ENCODE measurements at places on chromosomes 3 and 15.

DNA sequence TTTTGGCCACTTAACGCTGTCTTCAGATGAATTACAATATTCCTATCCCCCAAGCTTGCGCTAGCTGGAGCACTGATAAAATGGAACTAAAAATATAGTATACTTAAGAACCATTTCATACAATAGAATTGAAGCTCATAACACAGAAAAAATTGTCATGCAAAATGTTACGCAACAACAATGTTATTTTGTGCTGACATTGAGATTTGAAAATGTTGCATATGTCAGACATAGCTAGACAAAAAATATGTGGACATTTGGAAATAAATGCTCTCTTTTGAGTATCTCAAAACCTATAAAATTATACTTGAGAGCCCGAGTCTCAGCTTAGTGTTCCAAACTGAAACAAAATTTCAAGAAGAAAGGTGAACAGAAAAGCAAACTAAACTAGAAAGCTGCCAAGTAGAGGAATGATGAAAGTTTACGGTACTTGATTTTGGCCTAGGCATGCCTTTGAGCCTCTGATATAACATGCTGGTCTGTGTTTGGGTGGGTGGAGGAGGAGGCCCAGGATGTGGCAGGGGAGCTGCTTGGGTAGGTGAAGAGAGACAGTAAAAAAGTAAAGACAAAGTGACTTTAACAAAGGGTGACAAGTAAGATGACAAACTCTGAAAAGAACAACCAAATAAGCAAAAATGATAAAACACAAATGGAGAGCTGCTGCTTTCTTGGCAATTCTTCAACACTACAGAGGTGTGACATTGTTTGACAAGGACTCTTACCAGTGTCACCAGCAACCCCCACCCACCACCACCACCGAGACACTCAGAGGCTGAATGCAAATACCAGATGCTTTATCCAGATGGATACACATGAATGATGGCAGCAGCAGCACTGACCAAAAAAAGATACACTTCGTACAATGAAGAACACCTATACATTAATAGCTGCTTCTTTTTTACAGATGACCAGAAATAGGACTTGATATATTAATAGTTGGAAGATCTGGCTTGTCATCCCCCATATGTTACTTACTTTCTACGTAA, 129.3 kb upstream of the FEZF2 start:
- no peak for DNase-seq

- no peak for DNase-seq
Observed at GRCh38 chr3:62039586-62039985, 333.8 kb downstream of the FEZF2 start.

DNA sequence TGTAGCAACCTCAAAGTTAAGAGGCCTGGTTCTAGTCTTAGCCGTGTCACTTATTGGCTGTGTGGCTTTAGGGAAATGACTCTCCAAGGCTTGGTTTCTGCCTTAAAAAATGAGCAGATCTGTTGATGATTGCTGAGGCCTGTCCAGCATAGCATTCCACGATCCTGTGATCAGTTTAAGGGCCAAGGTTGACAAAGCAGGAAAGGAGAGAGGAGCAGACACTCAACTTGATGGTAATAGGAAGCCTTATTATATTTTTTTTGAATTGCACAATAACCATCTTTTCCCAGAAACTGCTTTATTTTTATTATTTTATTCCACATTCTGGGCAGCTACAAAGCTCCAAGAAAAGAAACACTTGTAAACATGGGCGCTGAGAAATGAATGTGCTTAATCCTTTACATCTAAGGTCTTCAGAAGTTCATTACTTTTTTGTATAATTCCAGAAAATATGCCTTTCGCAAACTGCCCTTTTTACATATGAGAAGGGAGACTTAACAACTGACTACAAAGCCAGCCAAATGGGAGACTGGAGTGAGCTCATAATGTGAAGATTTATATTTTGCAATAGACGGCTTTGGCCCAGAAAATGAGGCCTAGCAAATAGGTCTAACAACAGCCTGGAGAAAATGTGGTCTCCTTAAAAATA, 241.0 kb downstream of the ATP8B4 start:
- DNase-seq = no peak

GRCh38 chr3:105040026-105040622, 326.6 kb upstream of the ALCAM start:
- no peak for DNase-seq

GRCh38 chr15:84598993-84599392, 1.8 kb upstream of the ZSCAN2 start:
- no peak for DNase-seq

DNA sequence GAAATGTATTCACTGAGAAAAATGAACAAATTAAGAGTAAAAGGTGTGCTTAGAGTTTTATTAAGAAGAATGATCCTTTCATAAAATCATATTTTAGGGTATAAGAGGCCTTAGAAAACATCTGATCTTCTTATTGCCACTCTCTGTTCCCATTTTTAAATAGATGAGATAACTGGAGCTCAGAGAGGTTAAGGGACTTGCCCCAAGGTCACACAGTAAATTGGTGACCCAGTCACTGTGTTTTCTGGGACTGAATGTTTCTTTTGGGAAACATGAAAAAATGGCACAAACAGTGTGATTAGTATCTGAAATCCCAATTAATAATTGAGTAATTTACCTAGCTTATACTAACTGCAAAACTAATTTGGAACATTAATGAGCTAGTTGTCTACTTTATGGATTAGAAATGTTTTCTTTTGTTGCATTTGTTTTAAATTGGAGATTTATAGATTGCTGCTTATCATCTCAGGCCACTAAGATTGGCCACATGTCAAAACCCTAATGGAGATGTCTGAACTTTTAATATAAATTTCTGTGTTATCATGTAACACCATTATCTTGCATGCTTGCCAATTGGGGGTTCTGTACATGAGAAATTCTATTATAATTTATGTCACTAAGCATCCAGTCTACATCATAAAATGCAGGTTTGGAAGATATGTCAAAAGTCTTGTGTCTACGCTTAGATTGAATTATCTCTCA, 64.9 kb downstream of the CMSS1 start:
- DNase-seq = no peak

DNA sequence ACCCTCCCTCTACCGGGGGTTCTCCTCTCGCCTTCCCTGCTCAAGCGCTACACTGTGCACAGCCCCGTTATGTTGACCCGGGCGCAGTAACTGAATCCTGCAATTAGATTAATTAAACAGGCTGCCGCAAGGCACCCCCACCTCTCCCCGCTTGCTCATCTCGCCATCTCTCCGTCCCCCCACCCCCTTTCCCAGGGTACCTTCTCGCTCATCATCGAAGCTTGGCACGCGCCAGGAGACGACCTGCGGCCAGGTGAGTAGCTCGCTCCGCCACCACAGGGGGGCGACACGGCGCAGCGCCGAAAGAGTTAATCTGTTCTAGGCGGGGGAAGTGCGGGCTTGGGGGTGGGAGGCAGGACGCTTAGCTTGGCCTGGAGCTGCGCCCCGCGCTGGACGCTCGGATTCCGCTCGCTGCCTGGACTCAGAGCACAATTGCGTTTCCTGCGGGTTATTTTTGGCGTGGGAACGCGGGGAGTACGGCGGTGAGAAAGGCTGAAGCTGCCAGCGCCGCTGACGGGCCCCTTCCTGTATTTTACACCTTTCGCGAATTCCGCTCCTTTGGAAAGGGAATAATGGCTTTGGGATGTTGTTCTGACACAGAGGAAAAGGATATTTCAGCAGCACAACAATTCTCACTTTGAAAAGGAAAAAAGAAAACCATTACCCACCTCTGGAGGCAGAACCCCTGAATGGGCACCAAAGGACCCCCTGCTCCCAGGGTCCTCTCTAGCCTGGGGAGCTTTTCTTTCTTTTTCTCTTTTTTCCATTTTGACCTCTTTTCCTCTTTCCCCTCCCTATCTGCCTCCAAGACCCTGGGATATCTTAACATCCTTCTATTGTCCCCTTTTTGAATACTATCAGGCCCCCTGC, 1.5 kb downstream of the DLL4 start:
- peak; percentile 66 for DNase-seq

- no peak for DNase-seq
Observed at GRCh38 chr15:83108266-83109219, 1.1 kb downstream of the TM6SF1 start.

- DNase-seq = no peak
Observed at GRCh38 chr15:70264738-70265465, 167.2 kb upstream of the TLE3 start.

GRCh38 chr15:71155534-71155933, 40.3 kb downstream of the THSD4 start:
- DNase-seq = no peak

DNA sequence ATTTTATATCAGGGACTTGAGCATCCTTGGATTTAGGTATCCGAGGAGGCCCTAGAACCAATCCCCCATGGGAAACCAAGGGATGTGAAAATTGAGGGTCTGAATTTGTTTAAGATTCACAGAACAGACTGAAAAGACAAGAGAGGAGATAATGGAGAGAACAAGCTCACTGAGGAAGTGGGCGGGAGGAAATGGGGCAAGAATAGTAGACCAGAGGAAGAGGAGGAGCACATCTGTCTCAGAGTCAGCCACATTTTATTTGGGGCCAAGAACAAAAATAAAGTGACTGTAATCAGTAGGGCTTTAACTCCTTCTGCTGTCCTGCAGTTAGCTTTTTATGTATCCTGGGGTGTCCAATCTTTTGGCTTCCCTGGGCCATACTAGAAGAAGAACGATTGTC, 63.8 kb downstream of the BLM start:
- DNase-seq = no peak

DNA sequence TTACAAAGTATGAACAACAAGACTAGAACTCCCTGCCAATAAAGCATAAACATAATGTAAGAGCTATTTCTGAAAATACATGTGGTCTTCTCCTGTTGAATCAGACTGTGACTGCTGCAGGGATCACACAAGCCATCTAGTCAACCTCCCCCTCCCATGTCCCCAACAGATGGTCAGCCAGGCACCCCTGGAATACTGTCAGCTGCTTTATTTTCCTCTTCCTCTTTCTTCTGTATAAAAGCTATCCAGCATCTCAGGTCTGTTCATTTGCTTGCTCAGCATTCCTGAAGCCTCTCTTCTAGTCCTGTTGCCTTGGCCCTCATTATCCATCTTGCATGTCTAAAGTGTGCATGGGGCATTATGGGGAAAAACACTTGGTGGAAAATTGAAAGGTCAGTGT, 6.5 kb upstream of the MINDY4B start:
- no peak for DNase-seq

GRCh38 chr3:106765342-106765741, 611.9 kb upstream of the CCDC54 start:
- no peak for DNase-seq

DNA sequence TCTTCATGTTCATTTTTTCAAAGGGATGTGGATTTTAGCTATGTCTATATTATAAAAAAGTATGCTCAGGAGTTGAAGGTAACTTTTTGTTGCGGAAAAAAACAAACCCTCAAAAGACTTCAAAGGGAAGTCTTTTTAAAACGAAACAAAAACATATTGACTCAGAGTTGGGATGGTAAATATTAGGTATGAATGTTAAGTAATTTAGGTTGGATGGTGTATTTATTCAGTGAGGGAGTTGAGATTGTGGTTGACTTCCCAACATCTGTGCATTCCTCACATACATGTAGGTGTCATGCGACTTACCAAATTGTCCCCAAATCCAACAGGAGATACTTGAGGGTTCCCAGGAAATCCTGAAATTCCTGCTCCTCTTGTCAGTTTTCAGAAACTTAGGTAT, 32.7 kb upstream of the PLSCR5 start:
- DNase-seq = no peak

- no peak for DNase-seq
Observed at GRCh38 chr3:13525827-13526625, 22.9 kb upstream of the FBLN2 start.

DNA sequence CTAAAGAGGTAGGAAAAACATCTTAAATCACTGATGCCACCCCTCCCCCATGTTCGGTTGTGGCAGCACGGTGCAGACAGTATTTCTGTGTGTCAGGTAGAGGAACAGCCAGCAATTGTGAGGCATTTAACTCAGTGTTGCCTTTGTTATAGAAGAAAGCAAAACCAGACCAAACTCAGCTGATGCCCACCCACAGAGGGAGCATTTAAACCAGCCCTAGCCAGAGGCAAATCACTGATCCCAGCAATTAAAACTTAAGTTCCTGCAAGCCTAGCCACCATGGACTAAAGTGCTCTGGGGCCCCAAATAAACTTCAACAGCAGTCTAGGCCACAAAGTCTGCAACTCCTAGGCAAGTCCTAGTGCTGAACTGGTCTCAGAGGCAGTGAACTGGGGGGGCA, 94.5 kb downstream of the CFAP20DC start:
- DNase-seq = no peak

- no peak for DNase-seq
Observed at GRCh38 chr15:31480356-31481025, 153.9 kb downstream of the KLF13 start.

DNA sequence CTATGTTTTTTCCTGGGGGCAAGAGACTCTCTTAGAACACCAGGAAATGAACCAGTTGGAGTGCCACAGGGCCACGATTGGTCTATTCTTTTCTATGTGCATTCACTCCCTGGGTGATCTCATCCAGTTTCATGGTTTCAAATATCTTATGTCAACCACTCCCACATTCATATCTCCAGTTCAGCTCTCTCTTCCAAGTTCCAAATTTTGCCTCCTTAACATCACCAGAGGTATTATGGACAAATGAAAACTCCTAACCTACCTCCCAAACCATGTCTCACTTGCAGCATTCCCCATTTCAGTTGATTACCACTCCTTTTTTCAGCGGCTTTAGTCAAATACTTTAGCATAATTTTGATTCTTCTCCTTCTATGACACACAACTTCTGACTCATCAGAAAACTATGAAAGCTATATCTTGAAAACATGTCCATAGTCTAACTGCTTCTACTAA, 203.1 kb upstream of the SEMA6D start:
- no peak for DNase-seq

GRCh38 chr15:77832874-77833273, 200.2 kb upstream of the LINGO1 start:
- DNase-seq = no peak

- DNase-seq = no peak
Observed at GRCh38 chr15:57422113-57422754, 45.9 kb downstream of the CGNL1 start.

DNA sequence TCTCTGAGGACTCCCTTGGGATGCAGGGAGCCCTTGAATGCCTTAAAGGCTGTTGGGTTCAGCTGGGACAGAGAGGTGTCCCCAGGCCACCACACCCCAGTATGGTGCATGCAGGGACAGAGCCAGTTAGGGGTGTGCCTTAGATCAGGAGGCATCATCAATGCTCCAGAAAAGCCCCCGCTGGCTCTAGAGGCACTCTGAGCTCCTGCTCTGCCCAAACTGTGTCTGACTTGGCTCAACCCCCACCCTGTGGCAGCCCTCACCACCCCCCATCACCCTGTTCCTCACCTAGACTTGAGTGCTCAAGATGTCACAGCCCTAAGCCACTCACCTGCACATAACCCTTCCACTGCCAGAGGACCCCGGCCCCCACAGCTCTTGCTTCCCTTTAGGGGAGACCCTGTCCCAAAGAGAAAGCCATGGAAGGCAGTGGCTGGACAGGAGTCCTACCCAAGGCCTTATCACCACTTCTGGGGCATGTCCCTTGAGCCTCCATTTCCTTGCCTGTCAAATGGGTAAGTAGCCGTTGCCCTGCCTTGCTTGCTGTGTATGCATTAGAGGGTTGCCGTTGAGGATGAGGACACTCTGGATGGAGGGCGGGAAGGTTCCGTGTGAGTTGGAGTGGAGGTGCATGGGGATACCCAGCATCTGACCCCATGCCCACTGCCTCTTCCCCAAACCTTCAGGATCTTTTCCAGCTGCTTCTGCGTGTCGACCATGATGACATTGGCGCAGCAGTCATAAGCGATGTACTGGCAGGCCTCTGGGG, 41.4 kb downstream of the ACSBG1 start:
- DNase-seq = no peak

- DNase-seq = no peak
Observed at GRCh38 chr3:49654955-49655556, 19.1 kb upstream of the APEH start.
